Ecto neural progenitor cell (in vitro differentiated cells): ENCODE measurements at places on chromosomes 7 and 10.
A peak's percentile ranks its signal among the peaks of the same experiment; 100 is the strongest.

GRCh38 chr7:111685349-111685748, 123.1 kb upstream of the IMMP2L start:
- no peak for DNase-seq

GRCh38 chr10:4526311-4526731, 299.7 kb upstream of the AKR1E2 start:
- no peak for DNase-seq

- DNase-seq = no peak
Observed at GRCh38 chr7:1690359-1690958, 20.4 kb downstream of the ELFN1 start.

GRCh38 chr10:111125102-111125501, 48.3 kb downstream of the ADRA2A start:
- DNase-seq = no peak

DNA sequence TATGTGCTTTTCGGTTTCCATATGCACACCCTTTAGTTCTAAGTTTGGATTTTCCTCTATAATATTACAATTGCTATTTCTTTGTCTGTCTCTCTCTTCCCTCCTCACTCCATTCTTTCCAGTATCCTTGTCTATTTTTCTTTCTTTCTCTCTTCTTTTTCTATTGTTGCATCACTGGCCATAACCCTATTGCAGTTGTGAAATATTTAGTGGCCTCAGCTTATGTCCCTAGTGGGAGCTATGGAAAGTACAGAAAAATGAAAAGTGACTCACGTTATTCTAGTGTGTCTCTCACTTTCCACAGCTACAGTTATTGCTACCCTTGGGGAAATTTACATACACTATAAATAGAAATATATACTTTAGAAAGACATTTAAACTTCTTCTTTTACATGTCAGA, 59.1 kb downstream of the CNTNAP2 start:
- no peak for DNase-seq

DNA sequence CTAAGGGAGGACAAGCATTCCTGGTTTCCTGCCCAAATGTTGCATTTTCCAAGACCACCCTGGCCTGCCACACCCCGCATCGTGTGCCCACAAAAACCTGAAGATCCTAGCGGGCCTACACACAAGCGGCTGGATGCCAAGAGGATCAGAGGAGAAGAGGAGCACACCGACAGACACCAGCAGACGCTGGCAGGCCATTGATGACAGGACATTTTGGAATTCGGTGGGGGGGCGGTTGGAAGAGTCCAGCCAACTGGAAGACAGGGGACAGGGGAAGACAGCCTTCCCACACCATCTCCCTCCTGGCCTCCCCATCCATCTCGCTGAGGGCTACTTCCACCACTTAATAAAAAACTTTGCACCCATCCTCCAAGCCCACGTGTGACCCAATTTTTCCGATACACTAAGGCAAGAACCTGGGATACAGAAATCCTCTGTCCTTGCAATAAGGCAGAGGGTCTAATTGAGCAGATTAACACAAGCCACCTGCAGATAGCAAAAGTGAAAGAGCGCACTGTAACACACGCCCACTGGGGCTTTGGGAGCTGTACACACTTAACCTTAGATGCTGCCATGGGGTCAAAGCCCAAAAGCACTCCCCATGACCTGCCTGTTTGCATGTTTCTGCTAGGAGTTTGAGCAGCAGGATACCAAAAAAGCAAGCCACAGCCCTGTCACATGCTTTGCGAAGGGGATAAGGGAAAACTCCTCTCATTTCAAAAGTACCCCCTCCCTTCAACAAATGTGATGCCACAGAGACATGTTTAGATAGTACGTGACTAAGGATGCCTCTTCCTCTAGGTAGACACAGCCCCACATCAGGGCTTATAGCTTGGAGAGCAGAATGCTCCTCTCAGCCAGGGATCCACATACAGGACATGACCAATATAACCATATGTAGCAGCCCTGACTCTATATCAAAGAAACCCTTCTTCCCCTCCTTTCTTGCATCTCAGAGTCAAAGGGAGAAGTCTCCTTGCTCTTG, 13.4 kb upstream of the SMNDC1 start:
- no peak for DNase-seq

DNA sequence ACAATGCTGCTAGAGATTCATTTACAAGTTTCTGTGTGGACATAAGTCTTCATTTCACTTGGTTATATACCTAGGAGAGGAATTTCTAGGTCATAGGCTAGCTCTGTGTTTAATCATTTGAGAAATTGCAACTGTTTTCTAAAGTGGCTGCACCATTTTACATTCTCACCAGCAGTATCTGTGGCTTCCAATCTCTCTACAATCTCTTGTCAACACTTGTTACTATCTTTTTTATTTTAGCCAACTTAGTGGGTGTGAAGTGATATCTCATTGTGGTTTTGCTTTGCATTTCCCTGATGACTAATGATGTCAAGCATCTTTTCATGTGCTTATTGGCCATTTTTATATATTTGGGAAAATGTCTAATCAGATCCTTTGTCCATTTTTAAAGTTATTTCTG, 53.0 kb upstream of the DRGX start:
- no peak for DNase-seq

DNA sequence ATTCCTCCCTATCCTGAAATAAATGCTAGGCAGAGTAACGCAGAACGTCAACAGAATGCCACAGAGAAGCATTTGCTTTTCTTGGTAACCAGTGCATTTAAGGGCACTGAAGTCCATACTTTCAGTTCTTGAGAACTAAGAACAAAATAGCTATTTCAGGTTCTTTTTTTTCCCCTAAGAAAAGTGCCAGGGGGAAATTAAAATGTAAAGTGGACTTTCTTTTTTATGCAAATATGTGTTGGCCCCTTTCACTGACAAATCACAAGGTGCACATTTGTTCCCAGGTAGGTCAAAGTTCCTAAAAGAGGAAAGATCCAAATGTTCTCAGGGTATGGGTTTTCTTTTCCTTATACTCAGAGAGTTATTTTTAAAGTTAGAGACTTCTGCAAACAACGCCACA, 151.5 kb downstream of the HPSE2 start:
- DNase-seq = no peak

DNA sequence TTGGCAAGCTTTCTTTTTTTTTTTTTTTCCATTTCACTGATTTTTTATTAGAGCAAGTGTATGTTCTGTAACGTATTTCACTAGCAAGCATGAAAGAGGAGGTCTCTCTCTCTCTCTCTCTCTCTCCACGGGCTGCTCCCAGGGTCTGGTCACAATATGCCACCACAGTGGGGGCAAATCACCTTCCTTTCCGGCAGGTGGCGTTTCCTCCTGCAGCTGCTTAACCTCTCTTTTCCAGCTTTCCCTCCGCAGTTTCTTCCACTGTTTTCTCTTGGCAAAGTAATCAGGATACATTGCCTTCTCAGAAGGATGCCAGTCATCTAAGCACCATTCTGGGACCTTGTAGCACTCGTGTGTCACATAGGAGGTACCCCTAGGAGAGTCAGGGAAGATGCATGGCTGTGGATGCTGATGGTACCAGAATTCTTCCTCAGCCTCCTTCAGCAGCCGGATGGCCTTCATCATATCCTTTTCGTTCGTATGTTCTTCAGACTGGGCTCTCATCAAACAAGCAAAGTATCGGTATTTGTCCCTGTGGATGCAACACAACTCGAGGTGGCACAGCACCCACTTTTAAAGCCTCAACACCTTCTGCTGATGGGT, 197.3 kb upstream of the PODXL start:
- DNase-seq = peak; percentile 56

GRCh38 chr10:58372607-58373441, 12.4 kb upstream of the TFAM start:
- DNase-seq = no peak

GRCh38 chr7:144777005-144777839, 58.6 kb downstream of the TPK1 start:
- no peak for DNase-seq

DNA sequence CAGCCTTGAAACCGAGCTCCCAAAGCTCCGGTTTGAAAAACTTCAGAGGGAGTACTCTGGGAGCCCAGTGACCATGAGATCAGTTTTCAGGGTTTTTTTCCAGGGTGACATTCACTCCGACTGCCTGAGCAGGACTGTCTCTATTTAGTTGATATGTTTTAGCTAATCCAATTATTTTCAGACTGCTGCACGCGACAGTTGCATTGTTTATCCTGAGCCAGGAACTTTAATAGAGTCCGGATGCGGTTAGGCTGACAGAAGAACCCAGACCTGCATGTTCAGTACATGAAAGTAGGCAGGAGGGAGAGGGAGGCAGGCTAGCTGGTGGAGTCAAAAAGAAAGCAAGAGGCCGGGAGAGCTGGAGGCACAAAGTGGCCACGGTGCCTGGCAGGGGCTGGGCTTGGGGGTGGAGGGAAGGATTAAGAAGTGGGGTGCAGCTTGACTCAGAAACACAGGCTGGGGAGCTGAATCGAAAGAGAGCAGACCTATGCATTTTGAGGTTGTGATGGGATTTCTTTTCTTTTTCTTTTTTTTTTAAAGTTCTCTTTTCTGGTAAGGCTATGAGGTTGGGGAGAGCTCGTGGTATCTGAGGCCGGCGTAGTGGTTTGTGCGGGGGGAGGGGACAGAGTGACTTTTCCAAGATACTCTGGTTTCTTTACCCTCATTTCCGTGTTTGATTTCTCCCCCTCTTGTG, 5.7 kb downstream of the GATA3 start:
- peak; percentile 62 for DNase-seq

- DNase-seq = no peak
Observed at GRCh38 chr7:128287556-128287955, 46.5 kb downstream of the LEP start.

DNA sequence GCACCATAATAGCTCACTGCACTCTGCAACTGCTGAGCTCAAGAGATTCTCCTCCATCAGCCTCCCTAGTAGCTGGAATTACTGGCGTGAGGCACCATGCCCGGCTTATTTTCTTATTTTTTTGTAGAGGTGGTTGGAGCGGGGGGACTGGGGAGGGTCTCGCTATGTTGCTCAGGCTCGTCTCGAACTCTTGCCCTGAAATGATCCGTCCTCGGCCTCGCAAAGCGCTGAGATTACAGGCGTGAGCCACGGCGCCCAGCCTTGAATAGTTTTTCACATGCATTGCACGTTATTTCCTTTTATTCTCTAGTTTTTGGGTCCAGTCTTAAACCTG, 526 bp upstream of the LAMTOR4 start:
- DNase-seq = no peak

DNA sequence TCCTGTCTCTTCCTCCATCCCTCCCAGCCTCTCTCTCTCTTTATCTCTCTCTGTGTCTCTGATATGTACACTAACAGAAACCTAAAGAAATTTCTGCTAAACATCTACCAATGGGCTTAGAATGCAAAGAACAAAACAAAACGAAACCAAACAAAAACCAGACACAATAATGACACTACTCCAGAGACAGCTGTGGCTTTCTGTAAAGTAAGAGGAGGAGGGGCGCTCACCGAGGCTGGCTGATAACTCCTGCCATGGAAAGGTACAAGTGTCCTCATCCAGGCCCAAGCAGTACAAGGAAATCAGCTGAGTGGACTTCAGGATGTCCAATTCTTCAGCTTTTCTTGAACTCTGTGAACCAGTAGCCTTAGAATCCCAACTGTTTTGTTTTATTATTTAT, 70.4 kb upstream of the FZD8 start:
- DNase-seq = no peak

- no peak for DNase-seq
Observed at GRCh38 chr10:15419279-15419874, 48.3 kb upstream of the FAM171A1 start.

DNA sequence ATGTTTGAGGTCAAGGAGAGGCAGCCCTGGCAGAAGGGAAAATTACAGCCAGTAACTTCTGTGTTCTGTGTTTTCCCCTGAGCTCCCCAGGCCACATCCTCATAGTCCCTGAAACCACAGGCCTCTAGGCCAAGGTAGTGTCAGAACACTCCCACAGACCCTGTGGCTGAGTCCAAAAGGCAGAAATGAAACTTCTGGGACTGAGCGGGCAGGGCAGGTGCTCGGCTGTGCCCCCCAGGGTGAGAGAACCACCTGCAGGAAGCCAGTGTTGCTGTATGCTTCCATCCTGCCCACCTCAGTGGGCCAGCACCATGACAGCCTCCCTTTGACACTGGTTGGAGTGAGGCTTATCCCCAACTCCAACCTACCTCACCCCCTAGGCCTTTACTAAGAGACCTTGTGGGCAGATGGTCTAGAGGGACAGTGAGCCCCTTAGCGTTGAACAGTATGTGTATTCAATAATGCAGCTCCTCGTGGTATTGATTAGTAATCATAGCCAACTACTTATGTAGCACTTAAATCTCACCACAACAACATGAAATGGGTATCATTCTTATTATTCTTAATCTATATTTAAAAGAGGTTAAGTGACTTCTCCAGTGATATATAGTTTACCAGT, 30.3 kb downstream of the PIK3CG start:
- DNase-seq = no peak

DNA sequence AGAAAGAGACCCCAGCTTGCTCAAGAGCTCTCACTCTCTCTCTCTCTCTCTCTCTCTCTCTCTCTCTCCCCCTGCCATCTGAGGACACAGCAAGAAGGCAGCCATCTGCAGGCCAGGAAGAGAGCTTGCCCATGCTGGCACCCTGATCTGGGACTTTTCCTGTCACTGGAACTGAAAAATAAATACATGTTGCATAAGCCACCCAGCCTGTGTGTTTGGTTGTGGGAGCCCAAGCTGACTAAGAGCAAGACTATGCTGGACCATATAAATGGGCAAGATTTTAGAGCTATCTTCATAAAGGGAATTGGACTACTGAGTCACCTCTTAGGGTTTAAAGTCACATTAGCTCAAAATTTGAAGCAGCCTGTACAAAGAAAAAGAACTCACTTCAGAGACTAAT, 98.6 kb downstream of the SLC16A9 start:
- DNase-seq = no peak

GRCh38 chr10:110774069-110775019, 97.4 kb upstream of the PDCD4 start:
- no peak for DNase-seq

GRCh38 chr10:38157270-38157685, 63.1 kb downstream of the ZNF37A start:
- DNase-seq = no peak

GRCh38 chr7:17822547-17823173, 117.6 kb downstream of the SNX13 start:
- DNase-seq = no peak

- peak; percentile 66 for DNase-seq
Observed at GRCh38 chr7:39085590-39086049, 107.9 kb downstream of the POU6F2 start.

DNA sequence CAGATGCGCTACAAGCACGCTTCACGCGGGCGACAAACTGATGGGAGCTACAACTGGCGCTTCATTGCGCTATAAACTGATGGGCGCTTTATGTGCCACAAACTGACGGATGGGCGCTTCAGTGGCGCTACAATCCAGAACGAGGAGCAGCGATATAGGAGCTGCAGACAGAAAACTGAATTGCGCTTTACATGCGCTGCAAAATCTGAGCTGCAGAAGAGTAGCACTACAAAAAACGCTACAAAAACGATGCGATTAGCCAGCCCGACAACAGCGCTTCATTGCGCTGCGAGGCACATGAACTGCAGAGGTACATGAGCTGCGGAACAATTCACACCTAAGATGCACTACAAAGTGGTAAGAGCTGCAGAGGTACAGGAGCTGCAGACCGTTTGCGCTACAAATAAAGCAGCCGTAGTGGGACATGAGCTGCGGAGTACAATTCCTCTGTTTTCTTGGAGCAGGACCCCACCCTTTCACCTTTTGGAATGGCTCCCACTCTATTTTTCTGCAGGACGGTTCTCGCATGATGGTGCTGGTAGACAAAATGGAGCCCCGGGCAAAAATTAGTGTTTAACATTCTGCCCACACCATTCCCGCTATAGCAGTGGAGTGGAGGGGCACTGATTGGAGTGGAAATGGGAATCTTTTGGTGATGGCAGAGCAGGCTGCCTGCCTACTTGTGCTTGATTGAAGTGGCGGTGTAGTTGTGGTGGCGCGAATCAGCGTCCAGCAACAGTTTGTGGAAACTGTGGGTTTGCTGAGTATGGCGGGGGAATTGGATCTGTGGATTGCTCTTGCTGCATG, 1.2 kb upstream of the SGCE start:
- peak; percentile 52 for DNase-seq
